Esophagus squamous epithelium (tissue), 5 donors: ENCODE measurements at places on chromosomes 7 and 10.

DNA sequence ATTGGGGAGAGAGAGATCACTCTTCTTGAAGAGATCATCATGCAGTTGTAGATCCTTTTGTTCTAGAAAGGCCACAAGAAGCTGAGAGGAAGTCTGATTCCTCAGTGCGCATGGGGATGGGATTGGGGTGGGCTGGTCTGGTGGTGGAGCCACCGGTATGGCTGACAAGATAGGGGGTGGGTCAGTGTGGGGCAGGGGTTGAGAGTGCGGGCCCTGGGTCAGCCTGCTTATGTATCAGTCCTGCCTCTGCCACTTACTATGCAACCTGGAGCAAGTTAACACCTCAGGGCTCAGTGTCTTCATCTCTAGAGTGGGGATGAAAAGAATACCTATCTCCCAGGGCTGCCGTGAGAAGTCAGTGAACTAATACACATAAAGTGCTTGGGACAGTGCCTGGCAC lies 8.0 kb downstream of the SMARCD3 start:
- peaks cover 68% of the 10 kb centered on the region for H3K36me3 ChIP-seq
- no peak overlapping the region for H3K4me3 ChIP-seq
- peaks cover 11% of the 10 kb centered on the region for H3K4me1 ChIP-seq
- H3K27me3 ChIP-seq: peaks cover 17% of the 10 kb centered on the region
- no peak for DNase-seq

DNA sequence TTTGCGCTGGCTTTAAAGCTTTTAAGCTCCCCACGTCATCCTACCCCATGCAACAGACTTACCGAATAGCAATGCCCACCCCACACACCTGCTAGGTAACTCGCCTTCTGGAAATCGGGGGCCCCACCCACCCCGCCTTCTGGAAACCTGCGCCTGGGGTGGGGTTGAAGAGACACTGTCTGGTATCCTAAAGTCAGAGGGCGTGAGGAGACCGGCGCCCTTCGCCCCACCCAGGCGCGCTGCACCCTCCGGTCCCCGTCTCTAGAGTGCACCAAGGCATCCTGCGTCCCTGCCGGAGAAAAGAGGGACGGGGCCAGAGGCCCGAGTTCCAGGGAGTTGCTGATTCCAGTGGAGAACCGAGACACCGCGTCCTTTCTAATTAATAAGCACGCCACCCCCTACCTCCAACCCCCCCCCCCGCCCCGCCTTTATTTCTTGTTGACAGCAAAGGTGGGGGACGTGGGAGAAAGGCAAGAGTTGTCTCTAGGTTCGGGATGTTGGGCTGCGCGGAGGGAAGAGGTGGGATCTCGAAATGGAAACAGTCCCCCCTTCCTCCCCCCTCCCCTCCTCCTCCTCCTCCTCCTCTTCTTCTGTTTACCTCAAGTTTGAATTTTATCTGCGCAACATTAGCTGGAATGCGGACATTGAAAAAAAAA lies 220.9 kb upstream of the MKLN1 start:
- no peaks in the 10 kb centered on the region for H3K36me3 ChIP-seq
- no peaks in the 10 kb centered on the region for H3K27me3 ChIP-seq
- peaks cover 23% of the 10 kb centered on the region for H3K4me1 ChIP-seq
- DNase-seq: no peak
- peak overlapping the region; percentile 92 for H3K27ac ChIP-seq

- no peak for DNase-seq
- no peaks in the 10 kb centered on the region for H3K27me3 ChIP-seq
- no peaks in the 10 kb centered on the region for H3K36me3 ChIP-seq
- no peaks in the 10 kb centered on the region for H3K4me1 ChIP-seq
These were observed 566.5 kb downstream of the DNAJB6 start for GRCh38 chr7:157903296-157903695.

GRCh38 chr7:44272456-44272855 lies 52.9 kb downstream of the CAMK2B start:
- H3K4me1 ChIP-seq: no peaks in the 10 kb centered on the region
- H3K27me3 ChIP-seq: no peaks in the 10 kb centered on the region
- no peak overlapping the region for H3K27ac ChIP-seq
- no peak for DNase-seq
- H3K4me3 ChIP-seq: no peak overlapping the region

DNA sequence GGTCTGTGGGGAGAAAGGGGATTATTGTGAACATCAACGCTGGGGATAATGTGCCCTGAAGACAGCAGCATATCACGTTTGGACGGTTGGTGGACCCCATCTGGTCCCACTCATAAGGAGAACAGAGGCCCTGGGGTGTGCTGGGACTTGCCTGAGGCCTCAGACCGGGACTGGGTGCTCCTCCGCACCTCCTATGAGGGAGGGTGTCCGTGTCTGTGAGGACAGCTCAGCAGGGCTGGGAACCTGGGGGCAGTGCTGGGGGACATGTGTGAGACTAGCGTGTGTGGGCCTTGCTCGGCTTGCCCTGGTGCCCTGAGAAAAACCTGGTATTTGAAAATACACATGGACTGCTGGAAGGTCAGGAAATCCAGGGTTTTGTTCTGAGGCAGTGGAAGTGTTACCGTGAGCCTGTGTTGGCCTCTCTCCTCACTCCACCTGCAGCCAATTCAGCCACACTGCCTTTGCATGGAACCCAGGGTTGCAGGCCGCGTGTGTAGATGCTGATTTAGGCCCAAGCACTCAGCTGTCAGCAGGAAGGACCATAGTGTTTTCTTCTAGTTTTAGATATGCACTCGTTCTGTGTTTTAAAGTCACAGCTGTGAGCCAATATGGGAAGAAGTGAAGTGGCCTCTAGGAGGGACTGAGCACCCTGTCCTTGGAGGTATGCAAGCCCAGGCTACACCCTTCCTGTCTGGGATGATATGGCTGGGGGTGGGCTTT lies 13.4 kb upstream of the SH2D4B start:
- no peak for DNase-seq
- no peaks in the 10 kb centered on the region for H3K27me3 ChIP-seq
- H3K4me1 ChIP-seq: peaks cover 17% of the 10 kb centered on the region

GRCh38 chr7:139896831-139897230 lies 67.8 kb downstream of the TBXAS1 start:
- no peaks in the 10 kb centered on the region for H3K36me3 ChIP-seq
- H3K27me3 ChIP-seq: no peaks in the 10 kb centered on the region
- peaks cover 7% of the 10 kb centered on the region for H3K4me1 ChIP-seq
- DNase-seq: no peak

GRCh38 chr7:28490831-28491230 lies 78.5 kb downstream of the CREB5 start:
- no peak for DNase-seq
- no peak overlapping the region for H3K4me3 ChIP-seq
- no peaks in the 10 kb centered on the region for H3K4me1 ChIP-seq
- H3K27me3 ChIP-seq: no peaks in the 10 kb centered on the region
- no peak overlapping the region for H3K27ac ChIP-seq

- no peak overlapping the region for H3K27ac ChIP-seq
- no peaks in the 10 kb centered on the region for H3K36me3 ChIP-seq
- H3K27me3 ChIP-seq: no peaks in the 10 kb centered on the region
These were observed 72.2 kb downstream of the VWC2 start for GRCh38 chr7:49845626-49846025.

- H3K36me3 ChIP-seq: no peaks in the 10 kb centered on the region
- DNase-seq: no peak
- no peaks in the 10 kb centered on the region for H3K4me1 ChIP-seq
These were observed 20.3 kb downstream of the ELAPOR2 start for GRCh38 chr7:87038993-87039690.

DNA sequence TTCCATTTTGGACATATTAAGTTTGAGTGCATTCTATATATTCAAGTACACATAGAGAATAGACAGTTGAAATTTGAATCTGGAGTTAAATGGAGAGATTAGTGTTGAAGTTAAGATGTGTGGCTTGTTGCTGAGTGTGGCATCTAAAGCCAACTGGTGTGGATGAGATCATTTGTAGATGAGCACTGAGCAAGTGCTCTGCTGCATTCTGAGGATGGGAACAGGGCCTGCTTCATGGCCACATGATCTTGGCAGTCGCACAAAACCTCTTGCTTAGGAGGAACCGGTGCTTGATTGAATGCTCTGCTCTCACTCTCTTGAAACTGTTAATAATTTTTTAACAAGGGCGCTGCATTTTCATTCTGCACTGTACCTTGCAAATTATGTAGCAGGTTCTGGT lies 62.0 kb downstream of the EPDR1 start:
- H3K4me3 ChIP-seq: no peak overlapping the region
- DNase-seq: no peak
- no peaks in the 10 kb centered on the region for H3K4me1 ChIP-seq
- H3K36me3 ChIP-seq: no peaks in the 10 kb centered on the region

- H3K36me3 ChIP-seq: no peaks in the 10 kb centered on the region
- no peaks in the 10 kb centered on the region for H3K27me3 ChIP-seq
- no peaks in the 10 kb centered on the region for H3K4me1 ChIP-seq
- no peak overlapping the region for H3K4me3 ChIP-seq
These were observed 12.0 kb downstream of the AFAP1L2 start for GRCh38 chr10:114392112-114392835.

DNA sequence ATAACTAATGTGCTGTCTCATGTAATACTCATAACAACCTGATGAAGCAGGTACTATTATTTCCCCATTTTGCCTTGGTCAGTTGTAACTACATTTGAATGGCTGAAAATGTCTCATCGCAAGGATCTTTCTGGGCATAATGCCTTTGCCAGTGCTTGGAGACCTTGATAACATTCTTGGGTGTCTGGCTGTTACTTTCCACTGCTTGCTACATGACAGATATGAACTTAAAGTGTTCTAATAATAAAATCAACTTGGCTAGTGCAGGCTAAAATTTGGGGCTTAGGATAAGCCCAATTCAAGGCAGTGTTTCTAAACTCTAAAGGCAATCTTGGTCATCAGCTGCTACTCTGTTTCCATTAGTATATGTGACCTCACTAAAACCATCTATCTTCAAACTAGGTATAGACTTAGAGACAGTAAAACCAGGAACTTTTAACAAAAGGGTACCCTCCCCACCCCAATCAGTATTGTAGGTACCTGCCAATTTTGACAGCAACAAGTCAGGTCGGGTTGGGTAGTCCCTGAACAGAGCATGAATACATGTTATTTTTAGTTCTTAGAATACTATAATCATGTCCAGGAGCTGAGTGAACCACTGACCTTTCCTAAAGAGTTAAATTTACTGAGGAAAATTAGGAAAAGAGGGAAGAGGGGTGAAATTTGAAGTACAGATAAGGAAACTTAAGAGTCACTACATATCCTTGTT lies 68.2 kb upstream of the AHR start:
- no peak for DNase-seq
- no peak overlapping the region for H3K27ac ChIP-seq
- peaks cover 16% of the 10 kb centered on the region for H3K4me1 ChIP-seq
- no peaks in the 10 kb centered on the region for H3K36me3 ChIP-seq
- no peaks in the 10 kb centered on the region for H3K27me3 ChIP-seq

GRCh38 chr7:118288098-118288497 lies 63.6 kb downstream of the ANKRD7 start:
- H3K4me3 ChIP-seq: no peak overlapping the region
- no peak for DNase-seq
- no peaks in the 10 kb centered on the region for H3K27me3 ChIP-seq
- no peaks in the 10 kb centered on the region for H3K36me3 ChIP-seq
- no peaks in the 10 kb centered on the region for H3K4me1 ChIP-seq
- no peak overlapping the region for H3K27ac ChIP-seq

DNA sequence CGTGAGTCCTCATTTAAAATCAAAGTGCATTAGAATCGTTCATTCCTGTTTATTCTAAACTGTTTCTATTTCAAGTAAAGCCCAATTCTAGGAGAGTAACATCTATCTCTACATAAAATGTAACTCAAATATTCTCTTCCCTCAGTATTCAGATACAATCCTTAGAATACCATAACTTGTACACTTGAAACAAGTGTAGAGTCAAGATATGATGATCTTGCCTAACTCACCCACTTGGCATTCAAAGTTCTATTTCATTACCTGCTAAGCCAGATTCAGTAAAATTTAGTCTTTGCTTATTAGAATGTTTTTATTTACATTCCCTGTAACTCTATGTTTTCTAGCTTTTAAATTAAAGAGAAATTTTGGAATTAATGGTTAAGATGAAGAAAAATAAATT lies 31.6 kb downstream of the PRPS1L1 start:
- H3K4me3 ChIP-seq: no peak overlapping the region
- DNase-seq: no peak
- H3K27me3 ChIP-seq: no peaks in the 10 kb centered on the region
- no peak overlapping the region for H3K27ac ChIP-seq

DNA sequence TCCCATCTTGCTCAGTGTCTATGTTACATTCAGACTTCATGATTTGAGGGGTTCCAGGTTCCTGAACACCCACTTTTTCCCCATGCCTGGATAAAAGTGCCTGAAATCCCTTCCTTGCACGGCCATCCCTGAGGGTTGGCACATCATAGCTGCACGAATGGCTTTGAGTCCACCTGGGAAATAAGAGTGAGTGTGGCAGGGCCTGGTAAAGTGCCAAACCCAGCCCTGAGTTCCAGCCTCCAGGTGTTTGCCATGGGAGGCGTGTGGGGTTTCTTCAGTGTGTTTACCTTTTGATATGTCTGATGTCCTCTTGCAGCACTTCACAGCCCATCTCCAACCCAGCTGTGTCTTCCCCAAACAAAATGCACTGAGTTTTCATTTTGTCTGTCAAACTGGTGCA lies 145.7 kb downstream of the PAXIP1 start:
- no peaks in the 10 kb centered on the region for H3K27me3 ChIP-seq
- DNase-seq: no peak
- no peaks in the 10 kb centered on the region for H3K36me3 ChIP-seq
- H3K27ac ChIP-seq: no peak overlapping the region
- H3K4me1 ChIP-seq: no peaks in the 10 kb centered on the region
- H3K4me3 ChIP-seq: no peak overlapping the region

DNA sequence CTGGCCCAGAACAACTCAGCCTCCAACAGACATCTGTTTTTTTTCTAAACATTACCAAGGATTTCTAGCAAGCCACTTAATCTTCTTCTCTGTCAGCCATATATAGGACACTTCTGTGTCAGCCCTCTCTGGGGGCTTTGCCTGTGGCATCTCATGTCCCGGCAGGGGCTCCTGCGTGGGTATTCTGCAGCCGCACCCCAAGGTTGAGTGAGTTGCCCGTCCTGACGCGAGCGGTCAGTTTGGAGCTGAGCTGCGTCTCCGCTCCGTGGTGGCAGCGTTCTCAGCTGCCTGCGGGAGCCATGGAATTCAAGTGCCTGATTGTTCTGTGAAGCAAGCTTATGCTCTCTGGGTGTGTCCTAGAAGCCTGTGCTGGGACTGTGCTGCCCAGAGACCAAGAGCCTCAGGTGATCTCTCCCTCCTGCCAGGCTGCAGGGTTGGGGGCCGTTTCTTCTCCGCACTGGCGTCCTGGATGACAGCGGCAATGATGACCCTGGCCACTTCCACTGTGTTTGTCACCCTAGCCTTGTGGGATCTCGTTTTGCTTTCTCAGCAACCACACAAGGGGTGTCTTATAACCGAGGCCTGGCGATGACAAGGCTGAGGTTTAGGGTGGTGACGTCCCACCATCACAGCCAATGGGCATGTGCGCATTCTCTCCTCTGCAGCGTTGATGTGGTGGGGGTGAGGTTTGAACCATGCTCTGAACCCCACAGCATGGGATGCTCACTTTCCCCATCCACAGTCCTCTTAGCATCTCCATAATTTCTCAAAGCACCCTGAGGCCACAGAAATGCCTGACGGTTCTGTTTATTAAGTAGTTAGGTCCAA lies 612.6 kb upstream of the FOXK1 start:
- no peak overlapping the region for H3K27ac ChIP-seq
- DNase-seq: no peak
- no peaks in the 10 kb centered on the region for H3K36me3 ChIP-seq
- H3K4me1 ChIP-seq: no peaks in the 10 kb centered on the region
- no peaks in the 10 kb centered on the region for H3K27me3 ChIP-seq

- H3K4me3 ChIP-seq: no peak overlapping the region
- H3K4me1 ChIP-seq: peaks cover 10% of the 10 kb centered on the region
- H3K36me3 ChIP-seq: no peaks in the 10 kb centered on the region
- H3K27me3 ChIP-seq: peaks cover 44% of the 10 kb centered on the region
- no peak for DNase-seq
These were observed 49.5 kb downstream of the NEURL1 start for GRCh38 chr10:103542764-103543616.
